ENCODE measurements at places on chromosomes 12 and 14.

GRCh38 chr12:65949009-65949623, 124.8 kb downstream of the HMGA2 start:
- no peak for DNase-seq

DNA sequence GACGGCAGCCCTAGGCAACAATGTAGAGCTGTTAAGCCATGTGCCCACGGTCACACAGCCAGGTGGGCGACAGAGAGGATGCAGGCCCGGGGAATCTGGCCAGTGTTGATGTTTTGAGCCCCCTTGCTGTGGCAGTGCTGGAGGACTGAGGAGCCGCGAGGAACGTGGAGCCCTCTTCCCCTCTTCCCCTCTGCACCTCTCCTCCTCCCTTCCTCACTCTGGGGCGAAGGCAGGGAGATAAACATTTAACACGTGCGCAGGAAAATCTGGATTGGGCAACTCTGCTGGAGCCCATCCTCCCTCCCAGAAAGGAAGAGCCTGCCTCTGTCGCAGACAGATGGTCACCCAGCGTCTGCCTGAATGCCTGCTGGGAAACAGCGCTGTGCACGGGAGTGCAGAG, 376.8 kb downstream of the FUT8 start:
- DNase-seq: no peak

- no peak for DNase-seq
Measured at GRCh38 chr14:71011479-71011878, 104.2 kb downstream of the PCNX1 start.

GRCh38 chr12:25463005-25463404, 90.1 kb downstream of the LMNTD1 start:
- no peak for DNase-seq

GRCh38 chr12:22635812-22636211, 10.8 kb downstream of the ETNK1 start:
- DNase-seq: no peak

GRCh38 chr14:99032759-99033158, 239.2 kb downstream of the BCL11B start:
- no peak for DNase-seq

DNA sequence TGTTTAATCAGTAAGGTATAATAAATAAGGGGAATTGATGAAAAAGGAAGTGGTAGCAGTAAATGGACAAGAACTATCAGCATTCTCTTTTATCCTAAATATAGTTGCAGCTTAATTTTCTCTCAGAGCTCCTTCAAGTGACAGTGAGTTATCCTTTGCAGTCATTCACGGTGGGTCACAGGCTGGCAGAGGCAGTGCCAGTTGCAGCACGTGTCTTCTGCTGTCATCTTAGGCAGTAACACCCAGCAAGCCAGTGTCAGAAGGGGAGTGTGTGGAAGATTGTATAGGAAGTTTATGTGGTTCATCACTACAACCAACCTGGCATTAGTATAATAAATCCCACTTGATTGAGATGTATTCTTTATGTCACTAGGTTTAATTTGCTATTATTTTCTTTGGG, 170.0 kb downstream of the CCDC91 start:
- DNase-seq: no peak

DNA sequence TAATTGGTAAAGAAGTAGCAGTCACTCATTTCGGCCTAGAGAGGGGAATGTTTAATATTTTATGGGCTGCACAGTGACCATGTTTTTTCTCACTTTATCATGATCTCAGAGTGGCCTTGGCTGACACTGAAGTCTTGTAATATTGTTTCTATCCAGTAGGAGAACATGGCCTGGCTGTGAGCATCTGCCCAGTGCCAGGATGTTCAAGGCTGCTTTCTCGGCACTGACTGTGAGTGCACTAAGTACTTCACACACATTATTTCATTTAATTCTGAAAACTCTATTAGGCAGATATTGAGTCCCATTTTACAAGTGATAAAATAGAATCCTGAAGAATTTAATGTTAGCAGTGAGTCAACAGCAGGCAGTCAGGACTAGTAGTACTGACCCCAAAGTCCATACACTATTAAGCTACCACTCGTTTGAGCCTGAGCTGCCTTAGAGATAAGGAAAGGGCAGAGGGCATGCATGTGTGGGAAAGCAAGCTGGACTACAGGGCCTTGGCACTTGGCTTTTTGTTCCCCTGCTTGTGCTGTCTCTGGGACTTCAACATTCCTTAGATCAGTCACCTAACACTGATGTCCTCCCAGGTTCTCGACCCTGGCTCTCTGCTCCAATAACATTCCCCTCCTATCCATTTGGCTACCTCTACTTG, 42.2 kb upstream of the APPL2 start:
- no peak for DNase-seq

DNA sequence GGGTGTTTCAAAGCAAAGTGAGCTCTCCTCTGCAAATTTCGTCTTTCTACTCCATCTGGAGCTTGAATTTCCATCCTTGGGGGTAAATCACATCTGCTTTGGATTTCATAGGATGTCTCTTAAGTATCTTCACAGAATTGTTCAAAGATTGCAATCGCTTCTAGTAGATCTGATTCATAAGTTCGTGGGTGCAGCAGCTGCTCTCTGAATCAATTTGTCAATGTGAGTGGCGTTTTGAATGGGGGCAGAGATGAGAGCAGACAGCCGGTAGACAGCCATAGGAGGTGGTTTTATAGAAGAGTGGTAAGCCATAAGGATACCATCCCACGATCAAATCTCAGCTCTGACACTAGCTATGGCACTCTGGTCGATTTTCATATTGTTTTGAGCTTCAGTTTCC, 146.0 kb upstream of the RPH3A start:
- DNase-seq: no peak

DNA sequence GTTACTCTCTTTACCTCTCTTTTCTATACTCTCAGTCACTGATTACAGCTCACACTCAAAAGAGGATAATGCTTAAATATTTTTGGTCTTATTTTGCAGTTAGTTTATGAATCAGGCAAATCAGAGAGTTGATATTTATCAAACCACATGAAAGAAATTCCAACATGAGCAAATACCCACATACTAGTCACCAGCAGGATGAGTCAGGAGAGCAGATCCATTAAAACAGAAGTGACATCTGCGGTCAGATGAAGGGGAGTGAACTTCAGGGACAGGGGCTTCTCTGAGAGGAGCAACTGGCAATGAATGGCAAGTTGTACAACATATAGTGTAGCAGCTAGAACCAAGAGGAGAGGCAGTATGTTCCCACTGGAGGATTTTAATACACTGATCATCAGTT, 258.7 kb downstream of the SYT10 start:
- DNase-seq: no peak

DNA sequence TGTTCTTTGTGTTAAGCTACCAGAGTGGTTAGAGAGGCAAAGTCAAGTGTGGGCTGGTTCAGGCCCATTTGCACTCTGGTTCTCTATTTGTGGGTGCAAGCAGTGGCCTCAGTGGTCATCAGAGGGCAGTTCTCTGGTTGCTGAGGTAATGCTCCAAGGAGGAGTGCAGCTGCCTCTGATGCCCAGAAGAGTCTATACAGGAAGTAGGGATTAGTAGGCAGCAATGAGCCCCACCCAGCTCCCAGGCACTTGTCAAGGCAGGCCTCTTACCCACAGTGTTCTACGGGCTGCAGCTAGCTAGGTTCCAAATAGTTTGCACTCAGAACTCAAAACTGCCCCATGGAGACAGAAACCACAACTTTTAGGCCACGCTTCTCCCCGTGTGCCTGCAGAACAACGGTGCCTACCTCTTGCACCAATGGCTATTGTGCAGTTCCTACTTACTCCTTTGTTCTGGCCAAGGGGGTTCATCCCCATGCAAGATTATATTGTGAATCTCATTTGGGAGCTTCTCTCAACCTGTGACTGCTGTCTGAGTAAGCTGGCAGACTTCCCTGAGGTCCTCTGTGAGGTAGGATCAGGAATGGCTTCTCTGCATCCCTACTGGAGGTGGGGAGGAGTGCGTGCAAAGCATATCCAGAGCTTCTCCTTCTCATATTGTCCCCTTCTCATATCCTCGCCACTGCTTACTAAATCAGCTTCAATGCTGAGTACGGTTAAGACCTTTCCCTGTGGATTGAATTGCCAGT, 410.3 kb upstream of the LMO3 start:
- no peak for DNase-seq

GRCh38 chr14:76904100-76904739, 78.0 kb downstream of the LRRC74A start:
- DNase-seq: no peak

GRCh38 chr14:79453276-79453675, 758.0 kb downstream of the DIO2 start:
- DNase-seq: no peak

- no peak for DNase-seq
Measured at GRCh38 chr14:22552001-22552826, 36.8 kb downstream of the DAD1 start.

DNA sequence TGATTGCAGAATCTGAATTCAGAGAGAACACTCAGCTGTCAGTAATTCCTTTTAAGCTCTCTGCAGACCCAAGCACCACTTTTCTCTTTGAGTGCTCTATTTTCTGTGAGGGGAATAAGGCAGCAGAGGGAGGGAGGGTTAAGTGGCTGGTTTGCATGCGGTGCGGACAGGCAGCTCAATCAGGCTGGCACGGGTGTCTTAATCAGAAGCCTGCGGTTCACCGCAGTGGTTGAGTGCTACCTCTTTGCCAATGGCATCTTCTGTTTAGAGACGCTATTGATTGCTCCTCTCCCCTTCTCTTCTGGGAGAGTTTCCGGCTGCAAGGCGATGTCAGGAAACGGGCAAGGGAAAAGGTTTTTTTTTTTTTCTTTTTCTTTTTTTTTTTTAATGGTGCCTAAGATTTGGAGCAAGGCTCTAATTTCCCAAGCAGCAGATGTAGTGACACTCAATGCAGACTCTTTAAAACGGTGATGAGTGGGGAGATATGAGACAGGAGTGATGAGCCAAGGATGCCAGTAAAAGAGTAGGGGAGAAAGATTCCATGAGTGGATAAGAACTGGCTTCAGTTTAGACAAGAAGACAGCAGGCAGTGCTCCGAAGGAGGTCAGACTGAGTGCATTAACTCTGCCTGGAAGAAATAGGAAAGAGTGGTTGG, 533.7 kb upstream of the SEL1L start:
- no peak for DNase-seq

DNA sequence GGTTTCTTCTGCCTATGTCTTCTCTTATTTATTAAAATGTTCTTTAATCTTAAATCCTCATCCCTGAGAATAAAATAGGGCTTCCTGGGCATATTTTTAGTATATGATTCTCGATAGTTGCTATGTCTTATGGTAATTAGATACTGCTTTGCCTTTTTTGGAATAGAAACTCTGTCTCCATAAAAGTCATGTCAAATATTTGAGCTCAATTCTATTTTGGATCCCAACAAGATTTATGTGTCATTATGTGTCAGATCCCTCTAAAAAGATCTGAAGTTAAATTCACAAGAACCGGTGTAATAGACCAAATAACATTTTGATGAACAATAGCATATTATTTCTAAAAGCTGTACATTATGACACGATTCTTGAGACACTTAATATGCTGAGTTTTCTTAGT, 312.5 kb upstream of the PDE3A start:
- DNase-seq: no peak

DNA sequence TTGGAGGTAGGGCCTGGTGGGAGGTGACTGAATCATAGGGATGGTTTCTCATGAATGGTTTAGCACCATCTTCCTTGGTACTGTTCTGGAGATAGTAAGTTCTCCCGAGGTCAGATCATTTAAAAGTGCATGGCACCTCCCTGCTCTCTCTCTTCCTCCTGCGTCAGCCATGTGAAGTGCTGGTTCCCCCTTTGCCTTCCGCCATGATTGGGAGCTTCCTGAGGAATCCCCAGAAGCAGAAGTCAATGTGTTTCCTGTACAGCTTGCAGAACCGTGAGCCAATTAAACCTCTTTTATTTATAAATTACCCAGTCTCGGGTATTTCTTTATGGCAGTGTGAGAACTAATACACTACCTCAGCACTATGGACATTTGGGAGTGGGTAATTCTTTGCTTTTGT, 4.8 kb upstream of the LGMN start:
- DNase-seq: no peak

DNA sequence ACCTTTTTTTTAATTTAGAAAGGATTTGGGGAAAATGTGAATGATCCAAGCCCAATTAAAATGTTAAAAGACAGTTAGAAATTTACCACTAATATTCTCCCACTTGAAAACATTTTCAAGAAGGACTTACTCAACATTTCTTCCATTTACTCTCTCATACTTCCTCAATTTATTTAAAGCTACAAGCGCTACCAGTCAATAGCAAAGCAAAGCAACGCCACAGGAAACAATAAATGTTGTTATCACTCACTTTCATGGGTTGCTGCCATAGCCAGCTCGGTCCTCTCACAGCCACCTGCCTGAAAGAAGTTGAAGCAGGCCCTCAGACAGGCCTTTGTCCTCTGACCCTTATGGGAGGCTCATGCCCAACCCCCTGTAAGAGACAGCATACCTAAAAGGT, 6.0 kb upstream of the SOS2 start:
- DNase-seq: no peak

GRCh38 chr12:83462419-83462818, 775.7 kb downstream of the TMTC2 start:
- DNase-seq: no peak

GRCh38 chr12:526089-526488, 66.3 kb downstream of the B4GALNT3 start:
- no peak for DNase-seq

DNA sequence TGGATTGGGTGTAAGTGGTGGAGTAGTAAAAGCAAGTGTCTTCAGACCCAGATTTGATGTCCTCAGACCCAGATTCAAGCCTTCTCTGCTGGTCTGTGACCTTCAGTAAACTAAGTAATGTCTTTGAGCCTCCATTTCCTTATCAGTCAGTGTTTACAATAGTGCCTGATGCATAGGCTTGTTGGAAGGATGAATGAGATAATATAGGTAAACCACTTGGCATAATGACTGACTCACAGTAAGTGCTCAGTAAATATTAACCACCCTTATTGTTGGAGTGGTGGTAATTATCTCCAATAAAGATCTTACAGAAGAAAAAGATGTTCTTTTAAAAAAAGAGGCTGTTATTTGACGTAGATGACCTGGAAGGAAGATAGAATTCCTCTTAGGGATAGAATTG, 86.2 kb downstream of the IGF1 start:
- DNase-seq: no peak

GRCh38 chr12:70251226-70251625, 8.0 kb downstream of the CNOT2 start:
- no peak for DNase-seq

GRCh38 chr14:52922656-52923055, 28.2 kb downstream of the FERMT2 start:
- no peak for DNase-seq

- no peak for DNase-seq
Measured at GRCh38 chr14:73372529-73372928, 85.8 kb downstream of the NUMB start.
